ENCODE measurements at places on chromosomes 16 and 17.
A peak's percentile ranks its signal among the peaks of the same experiment; 100 is the strongest.

GRCh38 chr17:74164446-74165045, 38.9 kb upstream of the RPL38 start:
- DNase-seq = no peak

- no peak for DNase-seq
Observed at GRCh38 chr17:73960469-73960868, 243.0 kb upstream of the RPL38 start.

GRCh38 chr17:30831257-30831656, 509 bp upstream of the ATAD5 start:
- no peak for DNase-seq

DNA sequence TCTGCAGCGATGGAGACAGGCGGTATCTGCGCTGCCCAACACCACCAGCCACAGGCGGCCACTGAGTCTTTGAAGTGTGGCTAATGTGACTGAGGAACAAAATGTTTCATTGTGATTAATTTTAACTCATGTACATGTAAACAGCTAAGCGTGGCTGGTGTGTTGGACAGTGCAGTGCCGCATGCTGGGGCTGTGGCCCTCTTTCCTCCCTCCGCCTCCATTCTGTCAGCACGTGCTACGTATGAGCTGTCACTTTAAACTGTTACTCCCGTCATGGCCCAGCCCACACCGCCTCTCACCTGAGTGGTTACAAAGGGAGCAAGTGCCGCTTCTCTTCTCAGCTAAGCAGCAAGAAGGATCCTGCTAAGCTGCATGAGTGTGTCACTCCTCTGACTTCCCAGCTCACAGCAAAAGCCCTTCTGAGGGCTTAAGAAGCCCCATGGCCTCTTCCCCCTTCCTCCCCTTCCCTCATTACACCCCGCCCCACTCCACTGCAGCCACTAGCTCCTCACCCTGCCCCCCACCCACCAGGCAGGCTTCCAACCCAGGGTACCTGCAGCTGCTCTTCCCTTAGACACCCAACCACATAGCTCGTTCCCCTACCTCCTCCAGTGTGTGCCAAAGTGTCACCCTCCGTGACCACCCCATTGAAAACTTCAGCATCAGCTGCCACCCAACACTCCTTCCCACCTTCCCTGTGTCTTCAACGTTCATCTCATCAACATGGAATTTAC, 15.0 kb downstream of the HASPIN start:
- DNase-seq = peak; percentile 37

DNA sequence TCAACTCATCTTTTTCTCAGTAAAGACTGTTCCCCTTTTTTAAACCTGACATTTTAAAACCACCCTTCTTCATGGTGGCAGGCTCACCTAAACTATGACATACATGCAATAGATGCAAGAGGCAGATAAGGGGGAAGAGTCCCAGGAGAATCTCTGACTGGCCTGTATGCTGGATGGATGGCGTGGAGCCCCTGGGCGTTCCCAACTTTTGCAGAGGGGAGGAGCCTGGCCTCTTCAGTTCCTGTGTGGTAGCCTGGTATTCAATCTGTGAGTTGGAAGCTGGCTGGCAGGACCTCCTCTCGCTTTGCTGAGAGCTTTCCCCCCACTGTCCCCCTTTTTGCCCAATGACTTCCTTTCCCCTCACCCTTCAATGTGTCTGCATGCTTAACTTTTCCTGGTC, 217.6 kb upstream of the CA10 start:
- DNase-seq = no peak

GRCh38 chr17:27631411-27631760, 398 bp downstream of the LGALS9 start:
- no peak for DNase-seq

GRCh38 chr16:28155293-28155692, 56.5 kb downstream of the XPO6 start:
- no peak for DNase-seq

DNA sequence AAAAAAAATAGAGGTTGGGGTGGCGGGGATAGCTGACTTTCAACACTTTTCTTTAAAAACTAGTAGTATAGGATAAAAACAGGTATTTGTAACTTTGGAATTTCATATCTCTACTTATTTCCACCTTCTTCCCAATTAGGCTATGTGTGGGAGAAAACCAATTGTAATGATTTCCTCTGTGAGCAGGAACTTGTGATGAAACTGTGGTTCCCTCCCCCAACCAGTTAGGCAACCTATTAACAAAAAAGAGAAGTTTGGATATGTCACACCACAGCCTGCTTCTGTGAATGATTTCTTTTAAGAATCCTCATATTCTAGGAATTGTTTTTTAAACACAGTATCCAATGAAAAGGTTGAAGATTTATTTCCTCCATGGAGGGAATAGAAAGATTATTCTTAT, 1.9 kb downstream of the IGSF6 start:
- no peak for DNase-seq

- DNase-seq = peak; percentile 69
Observed at GRCh38 chr17:74862108-74862901, 2.6 kb upstream of the GRIN2C start.
